ENCODE measurements at places on chromosomes 7 and 10.

GRCh38 chr10:32271617-32272016 lies 75.3 kb downstream of the EPC1 start:
- DNase-seq = no peak

DNA sequence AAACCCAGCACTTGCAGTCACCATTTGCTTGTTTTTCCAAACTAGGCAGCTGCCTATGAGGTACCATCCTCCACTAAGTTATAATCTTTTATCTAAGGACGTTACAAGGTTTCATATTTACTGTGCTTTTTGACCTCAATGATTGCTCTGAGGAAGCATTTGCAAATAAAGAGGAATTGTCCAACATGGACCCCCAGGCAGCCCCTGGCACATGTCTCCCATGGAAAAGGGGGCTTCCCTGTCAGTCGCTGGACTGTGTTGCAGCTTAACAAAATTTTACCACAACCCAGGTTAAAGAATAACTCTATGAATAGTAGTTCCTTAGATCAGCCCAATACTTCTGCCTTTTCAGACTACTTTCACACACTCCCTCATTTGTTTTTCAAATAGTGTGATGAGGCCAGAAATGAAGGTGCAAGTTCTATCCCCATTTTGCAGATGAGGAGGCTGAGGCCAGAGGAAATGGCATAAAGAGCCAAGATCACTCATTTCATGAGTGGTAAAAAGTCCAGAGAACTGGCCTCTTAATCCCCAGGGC lies 52.8 kb upstream of the ZPBP start:
- no peak for DNase-seq

DNA sequence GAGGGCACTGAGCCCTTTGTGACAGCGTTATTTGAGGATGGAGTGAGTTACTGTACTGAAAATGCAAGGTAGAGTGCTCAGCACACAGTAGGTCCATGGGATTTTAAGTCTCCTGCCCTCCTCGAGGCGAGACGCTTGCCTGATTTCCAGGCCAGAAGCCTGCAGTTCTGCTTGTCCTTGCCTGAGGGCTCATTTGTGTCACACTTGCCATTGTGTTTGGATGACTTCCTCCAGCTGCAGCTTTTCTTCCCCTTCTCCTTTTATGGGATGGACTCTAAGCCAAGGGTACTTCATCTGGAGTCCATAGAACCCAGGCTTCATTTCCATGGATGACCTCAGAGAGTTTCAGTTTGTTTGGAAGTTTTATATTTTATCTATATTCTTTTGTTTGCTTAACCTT lies 304.2 kb upstream of the BMPER start:
- no peak for DNase-seq

- DNase-seq = peak; percentile 7
Measured at GRCh38 chr10:68550747-68551411, 9.3 kb upstream of the TET1 start.

- DNase-seq = no peak
Measured at GRCh38 chr10:4837551-4837950, 11.5 kb downstream of the AKR1E2 start.

GRCh38 chr7:89085580-89085979 lies 290.0 kb upstream of the TEX47 start:
- DNase-seq = no peak

DNA sequence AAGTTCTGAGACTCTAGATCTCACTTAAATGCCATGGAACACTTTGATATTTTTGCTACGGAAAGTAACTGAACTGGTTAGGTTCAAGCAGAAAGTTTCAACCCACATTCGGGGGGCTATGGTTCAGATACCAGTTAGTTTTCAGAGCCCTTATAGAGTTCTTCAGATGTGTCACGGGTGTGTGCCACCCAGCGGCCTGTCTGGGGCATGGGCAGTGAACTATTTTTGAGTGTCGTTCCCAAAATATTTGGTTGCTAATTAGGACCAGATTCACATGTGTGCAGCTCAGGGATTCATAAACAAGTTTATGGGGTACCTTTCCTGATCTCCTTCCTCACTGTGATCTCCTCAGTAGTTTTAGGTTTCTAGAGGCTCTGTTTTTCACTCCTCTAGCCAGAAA lies 271.9 kb downstream of the C7orf25 start:
- no peak for DNase-seq
